Activated T-helper 2 cell treated with anti-CD3 and anti-CD28 coated beads, Interferon-gamma antibody, Interleukin-2, Interleukin-4, amounts not matched to agents 10 μg/mL and 5 μg/mL and 100 μg/mL, durations not matched to agents 14 hours and 24 hours and 36 hours (primary cell): ENCODE measurements at places on chromosomes 7 and 10. TPM values are rescaled to one million over a fixed set of nuclear protein-coding genes. Genes with fewer than 3 reads are reported as not detected.

GRCh38 chr10:78357141-78358063 lies 323.7 kb downstream of the RPS24 start:
- no peak for DNase-seq

DNA sequence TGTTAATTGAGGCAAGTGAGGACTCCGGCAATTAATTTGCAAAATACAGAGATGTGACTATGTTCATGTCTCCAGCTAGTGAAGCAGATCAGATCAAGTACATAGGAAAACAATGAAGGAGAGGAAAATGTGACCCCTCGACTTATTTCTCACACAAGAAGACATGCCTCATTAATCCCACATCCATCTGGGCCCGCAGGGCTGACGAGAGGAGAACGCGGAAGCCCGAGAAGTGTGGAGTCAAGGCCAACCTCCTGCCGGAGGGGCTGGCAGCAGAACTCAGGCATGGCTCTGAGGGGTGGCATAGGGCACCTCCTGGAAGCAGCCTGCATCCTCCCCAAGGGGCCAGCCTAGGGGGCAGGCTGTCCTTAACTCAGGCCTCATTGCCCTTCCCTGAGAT lies 54.4 kb downstream of the ZNF503 start:
- no peak for DNase-seq

DNA sequence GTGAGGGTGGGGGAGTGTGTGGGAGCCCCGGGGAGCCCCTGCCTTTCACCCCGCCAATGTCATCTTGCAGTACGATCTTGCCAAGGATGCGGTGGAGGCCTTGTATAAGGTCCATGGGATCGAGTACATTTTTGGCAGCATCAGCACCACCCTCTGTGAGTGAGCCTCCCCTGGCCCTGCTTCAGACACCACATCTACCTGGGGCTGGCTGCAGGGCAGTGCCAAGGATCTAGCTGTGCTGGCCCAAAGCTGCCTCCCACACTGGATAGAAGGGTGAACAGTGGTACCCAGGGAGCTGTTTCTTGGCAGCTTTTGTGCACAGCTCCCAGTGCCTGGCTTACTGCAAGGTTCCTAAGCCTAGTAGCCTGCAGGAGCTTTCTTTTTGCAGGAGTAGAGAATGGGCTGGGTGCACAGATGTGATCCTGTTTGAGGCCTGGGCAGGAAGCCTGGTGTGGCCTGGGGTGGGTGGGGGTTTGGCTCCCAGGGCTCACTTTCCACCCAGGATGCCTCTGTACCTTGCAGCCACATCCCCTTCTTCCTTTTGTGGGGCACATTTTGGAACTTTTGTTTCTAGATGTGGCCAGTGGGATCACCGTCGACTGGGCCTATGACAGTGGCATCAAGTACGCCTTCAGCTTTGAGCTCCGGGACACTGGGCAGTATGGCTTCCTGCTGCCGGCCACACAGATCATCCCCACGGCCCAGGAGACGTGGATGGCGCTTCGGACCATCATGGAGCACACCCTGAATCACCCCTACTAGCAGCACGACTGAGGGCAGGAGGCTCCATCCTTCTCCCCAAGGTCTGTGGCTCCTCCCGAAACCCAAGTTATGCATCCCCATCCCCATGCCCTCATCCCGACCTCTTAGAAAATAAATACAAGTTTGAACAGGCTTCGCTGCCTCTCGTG lies 12.2 kb upstream of the CPA1 start:
- no peak for DNase-seq

- DNase-seq = no peak
Observed at GRCh38 chr10:65348637-65349036, 1577.2 kb upstream of the LRRTM3 start.

- DNase-seq = no peak
Observed at GRCh38 chr7:43764039-43764761, 5.7 kb downstream of the BLVRA start.

- no peak for DNase-seq
Observed at GRCh38 chr7:80771523-80771922, 133.1 kb downstream of the CD36 start.

DNA sequence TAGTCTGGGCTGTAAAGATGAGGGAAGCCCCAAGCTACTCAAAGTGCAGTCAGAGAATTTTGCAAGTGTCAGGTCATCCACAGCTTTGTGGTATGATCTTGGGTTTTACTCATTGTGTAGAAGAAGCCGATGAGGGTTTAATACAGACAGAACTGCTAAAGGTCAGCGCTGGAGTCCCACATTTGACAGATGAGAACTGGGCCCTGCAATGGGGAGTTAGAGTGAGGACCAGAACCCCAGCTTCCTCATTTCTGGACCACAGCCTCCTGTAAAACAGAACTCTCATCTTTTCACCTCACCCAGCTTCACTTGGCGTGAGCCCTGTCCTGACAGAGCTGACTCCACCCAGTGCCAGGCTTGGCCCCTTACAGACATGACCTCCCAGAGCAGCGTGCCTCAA lies 20.1 kb downstream of the LRRC20 start:
- no peak for DNase-seq

DNA sequence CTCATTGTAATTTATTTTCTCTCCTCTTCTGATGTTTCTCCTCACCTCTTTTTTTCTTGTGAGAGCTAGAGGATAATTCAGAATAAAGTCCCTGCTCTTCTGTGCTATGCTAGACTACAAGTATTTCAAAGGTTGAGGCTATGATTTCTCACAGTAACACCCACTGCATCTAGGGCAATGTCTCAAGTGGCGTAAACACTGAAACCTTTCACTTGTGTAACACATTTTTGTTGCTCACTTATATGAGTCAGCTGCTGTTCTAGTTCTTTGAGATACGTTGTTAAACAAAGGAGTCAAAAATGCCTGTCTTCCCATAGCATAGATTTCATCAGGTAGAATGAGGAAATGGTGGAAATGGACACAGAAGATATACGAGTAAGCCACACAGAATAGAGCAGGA lies 305.1 kb upstream of the PITRM1 start:
- DNase-seq = no peak

GRCh38 chr10:70404036-70404786 lies at the start of gene EIF4EBP2:
EIF4EBP2 (plus strand) TSS chr10:70404145; CDS start chr10:70404402, 257 bp downstream.
- DNase-seq = peak; percentile 98

DNA sequence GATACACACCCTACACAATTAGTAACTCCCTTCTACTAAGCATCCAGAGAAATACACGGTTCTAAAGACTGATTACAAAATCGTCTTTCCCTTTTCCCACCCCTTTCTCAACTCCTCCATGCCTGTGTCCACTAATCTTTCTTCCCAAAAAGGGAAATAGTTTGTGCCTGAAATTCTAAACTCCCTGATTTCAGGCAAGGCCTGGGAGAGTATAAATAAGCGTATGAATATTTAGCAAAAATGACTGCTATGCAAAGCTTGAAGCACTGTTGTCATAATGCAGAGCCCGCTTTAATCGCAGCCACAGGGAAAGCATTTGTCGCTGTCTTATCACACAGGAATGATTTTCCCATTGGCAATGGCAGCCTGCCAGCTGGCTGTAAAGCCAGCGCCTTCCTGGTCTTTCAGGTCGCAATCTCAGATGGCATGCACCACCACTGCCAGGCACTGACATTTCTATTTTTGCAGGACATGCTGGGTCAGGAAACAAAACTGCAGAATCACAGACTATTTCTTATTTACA lies 142.9 kb upstream of the PCGF5 start:
- DNase-seq = no peak

DNA sequence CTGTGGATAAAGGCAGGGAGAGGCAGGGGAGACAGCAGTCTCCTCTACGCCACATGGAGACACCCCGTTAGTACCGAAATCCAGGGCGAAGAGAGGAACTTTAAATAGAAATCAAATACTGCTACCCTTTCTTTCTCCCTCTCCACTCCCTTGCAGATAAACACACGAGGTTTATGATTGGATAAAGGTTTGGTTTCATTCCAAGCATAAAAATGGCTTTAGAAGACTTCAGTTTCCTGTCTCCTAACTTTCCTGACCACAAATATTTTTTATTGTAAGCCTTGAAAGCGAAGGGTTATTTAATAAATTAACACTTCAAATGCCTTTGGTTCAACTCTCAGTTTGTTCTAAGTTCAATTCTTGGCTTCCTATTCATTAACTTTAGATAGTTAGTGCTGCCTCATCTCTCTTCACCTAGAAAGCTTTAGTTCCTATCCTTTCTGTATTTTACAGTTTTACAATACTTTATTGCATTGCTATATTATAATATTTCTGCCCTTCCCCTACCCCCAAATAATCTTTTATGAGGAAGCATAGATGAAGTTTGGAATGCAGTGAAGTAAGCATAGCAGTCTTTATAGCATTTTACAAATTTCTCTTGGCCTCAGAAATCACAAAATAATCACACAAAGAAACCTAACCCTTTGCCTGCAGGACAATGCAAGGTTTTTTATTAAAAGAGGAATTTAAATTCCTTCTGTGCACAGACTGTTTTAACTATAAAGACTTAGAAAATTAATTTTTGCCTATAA lies 31.5 kb upstream of the ARID5B start:
- DNase-seq = no peak

DNA sequence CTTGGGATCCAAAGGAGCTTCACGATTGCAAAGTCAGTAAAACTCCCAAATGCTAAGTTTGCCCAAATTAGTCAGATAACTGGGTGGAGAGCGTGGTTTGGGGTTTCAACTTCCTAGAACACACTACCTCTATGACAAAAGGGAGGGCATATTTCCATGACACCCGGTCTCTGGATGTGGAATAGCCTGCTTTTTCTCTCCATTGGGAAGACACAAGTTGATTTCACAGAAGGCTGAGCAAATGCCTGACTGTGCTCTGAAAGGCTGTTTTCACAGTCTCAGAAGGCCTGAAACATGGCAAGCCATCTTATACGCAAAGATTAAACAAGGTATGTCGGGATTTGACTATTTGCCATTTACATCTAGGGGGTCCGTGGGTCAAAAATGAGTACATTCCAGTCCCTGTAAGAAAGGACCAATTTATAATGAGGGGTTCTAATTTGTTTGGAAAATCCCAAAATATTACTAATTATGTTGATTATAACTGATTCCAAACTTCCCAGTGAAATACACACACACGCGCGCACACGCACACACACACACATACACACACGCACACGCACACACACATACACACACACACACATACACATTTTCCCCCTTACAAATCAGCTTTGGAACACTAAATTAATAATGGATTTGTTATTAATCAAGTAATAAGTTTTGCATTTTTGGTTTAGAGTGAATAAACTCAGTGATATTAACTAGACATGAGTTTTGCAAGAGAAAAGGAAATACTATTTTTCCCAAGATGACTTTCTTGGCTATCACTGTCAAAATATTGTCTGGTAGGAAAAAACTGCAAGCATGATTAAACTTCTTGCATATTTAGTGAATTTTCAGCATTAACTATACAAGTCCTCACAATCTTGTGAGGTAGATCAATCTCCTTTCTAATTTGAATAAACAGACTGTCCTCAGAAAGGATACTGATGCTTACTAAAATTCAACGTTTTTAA lies 105.0 kb downstream of the PRTFDC1 start:
- no peak for DNase-seq

- DNase-seq = no peak
Observed at GRCh38 chr10:6328699-6329423, 126.1 kb downstream of the PFKFB3 start.

The FANK1 gene
- total RNA-seq = 0.44 TPM in 1 of 2 replicates, not detected in the other

The HOGA1 gene
- total RNA-seq = not detected in 2 replicates

The ADIRF gene
- total RNA-seq = not detected in 2 replicates

The RET gene
- 0.21 and 0.59 TPM in 2 replicates for total RNA-seq

The NKX2-3 gene
- total RNA-seq = not detected in 2 replicates

The EN2 gene
- not detected in 2 replicates for total RNA-seq

The CLRN3 gene
- total RNA-seq = not detected in 2 replicates
